ENCODE measurements at places on chromosomes 12 and 14. TPM values are rescaled to one million over a fixed set of nuclear protein-coding genes. Genes with fewer than 3 reads are reported as not detected.

RNASE8 gene
- not detected for polyA plus RNA-seq

DNA sequence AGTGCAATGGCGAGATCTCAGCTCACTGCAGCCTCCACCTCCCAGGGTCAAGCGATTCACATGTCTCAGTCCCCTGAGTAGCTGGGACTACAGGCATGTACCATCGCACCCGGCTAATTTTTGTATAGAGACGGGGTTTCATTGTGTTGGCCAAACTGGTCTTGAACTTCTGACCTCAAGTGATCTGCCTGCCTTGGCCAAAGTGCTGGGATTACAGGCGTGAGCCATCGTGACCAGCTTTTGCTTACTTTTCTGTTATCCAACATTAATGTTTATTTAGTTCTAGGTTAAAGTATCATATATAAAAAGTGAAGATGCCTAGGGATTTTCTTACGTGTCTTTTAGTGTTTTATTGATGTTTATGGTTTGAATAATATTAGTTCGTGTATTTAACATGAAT, 28.9 kb upstream of the CCT2 start:
- H3K27ac ChIP-seq: no peak overlapping the region
- H3K4me3 ChIP-seq: no peak overlapping the region
- peaks cover 2% of the 10 kb centered on the region for H3K4me1 ChIP-seq
- no peaks in the 10 kb centered on the region for H3K36me3 ChIP-seq
- DNase-seq: no peak

- no peaks in the 10 kb centered on the region for H3K4me1 ChIP-seq
- H3K27me3 ChIP-seq: no peaks in the 10 kb centered on the region
Observed at GRCh38 chr12:66239295-66239694, 50.3 kb downstream of the IRAK3 start.

STAC3 gene
- polyA plus RNA-seq: 2.9 TPM
